NCI-H2227 treated with DMSO at 0.1 percent for 48 hours (cell line): ENCODE measurements at places on chromosomes 11 and 22.

DNA sequence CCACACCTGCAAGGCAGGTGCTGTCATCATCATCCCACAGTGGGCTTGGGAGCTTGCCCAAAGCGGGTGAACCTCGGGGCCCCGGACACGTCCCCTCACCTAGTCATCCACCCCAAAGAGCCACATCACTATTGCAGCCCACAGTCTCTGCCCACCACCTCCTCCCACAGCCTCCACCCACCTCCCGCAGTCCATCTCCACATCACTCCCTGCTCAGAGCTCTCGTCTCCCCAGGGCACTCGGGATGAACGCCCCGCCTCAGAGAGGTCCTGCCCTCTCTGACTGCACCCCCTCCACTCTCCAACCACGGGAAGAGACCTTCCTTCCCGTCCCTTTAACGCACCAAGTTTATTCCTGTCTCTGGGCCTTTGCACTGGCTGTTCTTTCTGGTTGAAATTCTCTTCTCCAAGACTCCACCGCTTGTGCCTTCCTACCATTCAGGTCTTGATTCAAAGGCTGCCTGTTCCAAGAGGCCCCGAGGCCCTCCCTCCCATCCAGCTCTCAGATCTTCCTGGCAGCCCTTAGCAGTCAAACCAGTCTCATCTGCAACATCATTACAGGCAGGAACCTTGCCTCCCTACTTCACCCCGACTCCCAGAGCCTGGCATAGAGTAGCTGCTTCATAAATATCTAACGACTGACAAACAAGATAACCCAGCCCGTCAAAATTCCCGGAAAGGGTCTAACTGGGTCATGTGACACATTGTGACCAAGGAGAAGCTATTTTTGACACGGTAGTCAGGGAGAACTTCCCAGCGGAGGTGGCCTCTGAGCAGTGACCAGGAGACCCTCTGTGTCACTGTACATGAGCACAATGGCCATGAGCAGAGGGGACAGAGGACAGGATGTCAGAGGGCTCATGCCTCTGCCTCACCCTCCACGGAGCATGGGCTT lies 11.1 kb downstream of the KCNJ4 start:
- no peak for DNase-seq

DNA sequence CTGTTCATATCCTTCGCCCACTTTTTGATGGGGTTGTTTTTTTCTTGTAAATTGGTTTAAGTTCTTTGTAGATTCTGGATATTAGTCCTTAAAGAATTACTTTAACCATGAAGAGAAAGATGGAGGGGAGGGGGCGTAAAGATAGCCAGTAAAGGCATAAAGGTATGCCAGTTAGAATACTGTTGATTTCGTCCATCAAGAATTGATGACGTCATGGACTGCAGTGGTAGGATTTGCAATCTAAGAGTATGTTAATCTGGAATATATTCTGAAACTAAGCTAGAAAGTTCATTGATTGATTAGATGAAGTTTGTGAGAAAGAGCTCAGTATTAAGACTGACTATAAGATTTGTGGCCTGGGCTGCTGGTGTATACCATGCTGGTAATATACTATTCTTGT lies 856.1 kb downstream of the NTM start:
- no peak for DNase-seq

DNA sequence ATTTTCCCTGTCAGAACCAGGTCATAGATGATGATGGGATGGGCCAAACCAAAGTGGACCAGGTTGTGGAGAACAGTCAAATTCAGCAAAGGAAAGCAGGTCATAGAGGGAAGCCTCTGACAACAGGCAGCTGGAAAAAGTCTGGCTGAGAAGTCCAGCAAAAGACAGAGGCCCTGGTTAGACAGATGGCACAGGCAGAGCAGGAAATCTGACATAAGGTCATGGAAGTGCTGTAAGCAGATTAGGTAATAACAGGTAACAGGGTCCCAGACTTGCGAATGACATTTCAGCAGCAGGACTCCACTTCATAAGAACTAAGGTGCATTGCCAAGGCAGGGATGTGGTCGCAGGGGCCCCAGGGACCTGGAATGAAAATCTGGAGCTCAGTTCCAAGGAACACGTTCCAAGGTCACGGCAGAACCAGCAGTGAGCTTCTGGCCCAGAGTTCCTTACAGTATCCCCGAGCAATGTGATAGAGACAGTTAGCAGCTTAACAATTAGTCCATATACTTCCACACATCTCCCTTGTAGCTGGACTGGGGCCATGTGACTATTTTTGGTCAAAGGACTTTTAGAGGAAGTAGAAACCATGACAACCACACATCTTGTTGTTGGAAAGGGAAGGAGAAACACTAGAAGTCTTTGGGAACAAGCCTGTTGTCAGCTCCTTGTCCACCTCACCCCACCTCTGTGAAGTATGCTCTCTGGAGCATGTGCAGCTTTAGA lies 75.4 kb downstream of the ME3 start:
- DNase-seq = no peak

DNA sequence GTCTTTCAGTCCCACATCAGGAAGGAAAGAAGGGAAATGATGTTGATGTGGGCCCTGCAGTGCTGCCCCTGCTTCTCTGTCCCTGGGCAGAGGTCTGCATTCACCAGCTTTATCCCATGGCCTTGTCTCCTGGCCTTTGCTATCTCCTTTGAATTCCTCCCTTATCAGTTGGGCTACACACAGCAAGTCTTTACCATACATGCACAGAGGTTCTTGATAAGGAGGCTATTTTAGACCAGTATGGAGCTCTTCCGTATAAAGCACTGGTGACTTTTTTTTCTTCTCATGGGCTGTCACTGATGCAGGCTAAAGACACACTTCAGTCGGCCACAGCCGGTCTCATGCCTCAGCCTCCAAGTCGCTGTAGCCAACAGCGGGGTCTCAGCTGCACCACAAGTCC lies 20.2 kb downstream of the MYO18B start:
- DNase-seq = no peak

DNA sequence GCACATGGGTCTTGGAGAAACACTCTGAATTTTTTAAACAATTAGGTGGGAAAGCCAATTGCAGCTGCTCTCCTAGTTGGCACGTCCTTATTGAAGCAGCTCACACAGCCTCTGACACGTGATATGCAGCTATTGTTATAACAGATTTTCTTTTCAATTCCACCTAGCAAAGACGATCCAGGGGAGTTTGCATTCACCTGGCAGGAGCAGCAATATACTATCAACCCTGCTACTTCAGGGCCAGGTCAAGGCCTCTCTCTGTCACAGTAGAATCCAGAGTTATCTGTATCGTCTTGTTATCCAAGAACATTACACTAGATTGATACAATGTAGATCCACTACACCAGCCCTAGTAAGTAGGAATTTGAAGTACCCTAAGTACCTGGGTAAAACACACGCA lies 8.3 kb downstream of the KRTAP5-11 start:
- no peak for DNase-seq

DNA sequence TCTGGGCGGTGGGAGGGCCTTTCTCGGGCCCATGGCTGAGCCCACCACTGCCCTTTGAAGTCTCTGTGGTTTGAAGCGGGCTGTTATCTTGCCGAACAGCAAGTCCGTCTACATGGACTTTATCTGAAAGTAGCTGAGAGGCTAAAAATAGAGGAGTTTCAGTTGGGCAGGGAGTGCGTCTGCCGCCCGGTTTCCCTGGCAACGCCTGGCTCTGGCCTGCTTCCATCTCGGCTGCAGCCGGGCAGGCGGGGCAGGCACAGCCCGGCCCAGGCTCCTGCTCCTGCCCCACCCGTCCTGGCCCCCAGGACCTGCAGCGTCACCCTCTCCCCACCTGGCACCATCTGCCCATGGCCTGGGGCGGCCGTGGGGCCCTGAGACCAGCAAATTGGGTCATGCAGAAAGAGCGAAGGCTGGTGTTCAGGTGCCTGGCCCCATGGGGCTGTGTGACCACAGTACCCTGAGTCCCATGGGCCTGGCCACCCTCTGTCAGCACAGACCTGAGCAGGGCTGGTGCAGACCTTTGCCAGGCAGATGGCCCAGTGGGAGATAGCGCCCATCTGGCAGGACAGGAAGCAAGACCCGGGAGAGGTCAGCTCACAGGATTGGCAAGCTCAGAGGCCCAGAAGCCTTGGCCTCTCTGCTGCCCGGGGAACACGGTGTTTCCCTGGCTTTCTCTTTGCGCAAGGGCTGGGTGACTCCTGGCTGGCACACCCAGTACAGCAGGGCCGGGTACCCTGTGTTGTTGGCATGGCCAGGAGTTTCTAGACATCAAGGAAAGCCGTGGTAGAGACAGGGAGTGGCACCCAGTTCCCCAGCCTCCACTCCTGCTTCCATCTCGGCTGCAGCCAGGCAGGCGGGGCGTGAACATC lies 79.1 kb upstream of the KCNQ1OT1 start:
- peak; percentile 86 for DNase-seq

DNA sequence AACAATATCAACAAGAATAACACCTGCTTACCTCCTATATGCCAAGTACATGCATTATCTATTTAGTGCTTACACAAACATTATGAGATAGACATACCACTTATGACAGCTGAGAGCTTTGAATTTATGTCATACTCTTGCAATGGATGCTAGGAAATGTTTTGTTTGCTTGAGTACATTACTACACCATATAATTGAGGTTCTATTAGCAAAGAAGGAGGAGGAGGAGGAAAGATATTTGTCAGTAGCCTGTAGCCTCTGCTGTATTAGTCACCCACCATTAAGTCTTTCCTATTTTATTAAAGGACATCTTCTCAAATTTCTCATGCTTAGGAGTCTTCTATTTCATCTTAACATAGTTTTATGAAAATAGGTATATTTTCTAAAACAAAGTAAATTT lies 6.4 kb downstream of the ANO5 start:
- peak; percentile 35 for DNase-seq

DNA sequence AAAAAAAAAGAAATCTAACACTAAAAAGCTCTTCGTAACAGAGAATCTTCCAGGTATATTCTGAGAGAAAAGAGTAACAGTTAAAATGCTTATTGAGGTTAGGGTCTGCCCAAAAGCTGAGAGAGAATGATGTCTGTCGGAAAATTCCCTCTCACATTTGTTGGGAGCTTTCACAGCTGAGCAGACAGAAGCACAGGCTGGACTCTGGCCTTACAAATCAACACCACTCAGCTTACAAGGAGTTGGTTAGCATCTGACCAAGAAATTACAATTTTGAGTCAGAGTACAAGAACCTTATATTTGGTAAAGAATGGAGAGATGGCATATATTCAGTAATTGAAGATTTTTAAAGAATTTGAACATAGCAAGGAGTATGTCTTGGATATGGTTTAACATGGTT lies 1561.0 kb upstream of the RAG2 start:
- no peak for DNase-seq

GRCh38 chr11:67455054-67455453 lies at the start of gene CABP4:
TSS of gene CABP4 (plus strand) at chr11:67455354. CDS start at chr11:67455424, 70 bp downstream.
- DNase-seq = no peak

DNA sequence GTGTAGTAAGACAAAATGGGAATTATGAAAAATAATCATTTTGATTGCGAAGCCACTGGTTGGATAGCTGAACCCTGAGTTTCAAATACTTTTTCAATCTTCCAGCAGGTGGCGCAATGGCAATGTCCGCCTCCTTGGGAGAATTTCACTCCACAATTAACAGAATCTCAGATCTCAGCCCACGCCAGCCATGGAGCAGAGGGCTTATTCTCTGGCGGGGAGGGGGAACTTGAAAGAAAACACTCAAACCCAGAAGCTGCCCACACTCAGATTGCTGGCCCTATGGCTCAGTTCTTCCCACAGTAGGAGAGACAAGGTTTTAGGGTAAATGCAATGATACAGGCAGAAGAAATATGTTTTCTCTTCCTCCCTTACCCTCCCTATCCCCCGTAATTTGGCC lies 38.7 kb upstream of the RCN1 start:
- peak; percentile 20 for DNase-seq
